ENCODE measurements at places on chromosomes 3 and 15. TPM values are rescaled to one million over a fixed set of nuclear protein-coding genes. Genes with fewer than 3 reads are reported as not detected.
A peak's percentile ranks its signal among the peaks of the same experiment; 100 is the strongest.

STAC gene
- 0.51 TPM for total RNA-seq

ASB14 gene
- 5.8 TPM for total RNA-seq

HDAC11 gene
- total RNA-seq = 30.7 TPM

DNA sequence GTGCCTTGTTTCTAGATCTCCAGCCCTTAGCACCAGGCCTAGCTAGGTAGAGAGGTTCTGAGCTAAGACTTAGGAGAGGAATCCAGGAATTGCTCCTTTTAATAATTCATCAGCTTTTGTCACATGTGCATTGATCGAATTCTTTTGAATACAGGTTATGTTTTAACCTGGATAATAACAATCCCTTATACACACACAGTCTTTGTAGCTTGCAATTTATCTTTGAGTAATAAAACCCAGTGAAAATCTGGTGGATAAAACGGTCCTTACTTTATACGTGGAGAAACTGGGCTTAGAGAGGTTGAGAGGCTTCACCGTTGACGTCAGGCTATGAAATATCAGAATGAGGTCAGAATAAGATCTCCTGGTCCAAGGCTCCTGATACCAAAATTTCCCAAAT lies 7.2 kb upstream of the SCN10A start:
- DNase-seq = no peak

GRCh38 chr3:37450561-37450960 lies 276.2 kb upstream of the LRRFIP2 start:
- no peak for DNase-seq

DNA sequence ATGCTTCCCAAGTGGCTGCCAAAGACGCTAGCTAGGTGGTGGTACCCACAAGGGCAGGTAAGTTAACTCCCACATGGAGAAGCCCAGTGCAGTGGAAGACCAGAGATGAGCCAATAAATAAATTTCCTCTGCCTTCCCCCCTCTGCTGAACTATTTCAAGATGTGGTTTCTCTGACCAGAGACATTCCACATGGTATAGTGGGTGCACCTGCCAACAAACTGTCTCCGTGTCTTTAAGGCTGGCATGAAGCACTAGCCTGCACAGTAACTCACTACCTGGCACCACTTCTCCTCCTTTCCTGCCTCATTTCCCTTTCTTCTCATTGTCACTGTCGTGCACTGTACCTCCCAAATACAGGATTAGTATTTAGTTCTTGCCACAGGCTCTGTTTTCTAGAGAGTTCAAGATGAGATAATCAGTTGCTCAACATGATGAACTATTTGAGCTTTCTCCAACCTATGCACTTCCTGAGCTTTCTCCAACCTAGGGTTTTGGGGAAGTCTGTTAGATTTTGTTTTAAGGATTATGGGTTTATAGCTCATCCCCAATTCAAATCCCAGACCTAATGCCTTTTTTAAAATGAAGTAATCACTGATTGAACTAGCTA lies 8.4 kb upstream of the CRTAP start:
- no peak for DNase-seq

DNA sequence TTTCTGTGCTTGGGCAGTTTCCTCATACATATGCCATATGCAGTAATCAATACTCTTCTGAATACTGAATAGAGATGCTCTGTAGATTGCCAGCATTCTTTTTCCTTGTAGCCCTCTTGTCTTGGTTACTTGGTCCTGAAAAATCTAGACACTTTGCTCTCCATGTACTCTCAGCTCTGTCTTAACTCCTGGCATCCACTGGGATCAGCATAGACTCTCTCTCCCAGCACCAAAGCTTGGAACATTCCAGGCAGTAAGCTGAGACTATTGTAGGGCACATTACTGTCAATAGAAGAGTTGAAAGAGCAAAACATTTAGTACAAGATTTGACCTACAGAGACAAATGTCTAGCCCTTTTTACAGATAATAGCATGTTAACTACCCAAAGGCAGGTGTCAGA lies 1100.3 kb downstream of the TBL1XR1 start:
- DNase-seq = no peak

- DNase-seq = no peak
Measured at GRCh38 chr3:58023531-58023930, 15.3 kb downstream of the FLNB start.

GRCh38 chr3:66411961-66412887 lies 88.6 kb downstream of the LRIG1 start:
- peak; percentile 50 for DNase-seq

DNA sequence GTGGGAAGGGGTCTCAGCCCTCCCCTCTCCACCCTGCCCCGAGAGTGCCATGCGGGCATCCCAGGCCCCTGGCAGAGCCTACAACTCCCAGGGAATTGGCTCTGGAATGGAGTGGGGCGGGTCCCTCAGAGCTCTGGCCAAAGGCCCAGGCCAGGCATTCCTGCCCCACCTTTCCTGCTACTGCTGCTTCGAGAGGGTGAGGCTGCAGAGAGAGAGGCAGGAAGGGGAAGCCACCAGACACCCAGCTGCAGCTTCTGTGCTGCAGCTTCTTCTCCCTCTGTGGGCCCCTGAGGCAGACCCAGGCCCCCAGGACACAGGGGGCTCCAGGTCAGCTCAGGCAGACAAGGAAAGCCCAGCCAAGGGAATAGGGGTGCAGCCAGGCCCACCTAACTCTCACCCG lies 2.7 kb downstream of the ALS2CL start:
- peak; percentile 90 for DNase-seq
